ENCODE measurements at places on chromosomes 3 and 15.

DNA sequence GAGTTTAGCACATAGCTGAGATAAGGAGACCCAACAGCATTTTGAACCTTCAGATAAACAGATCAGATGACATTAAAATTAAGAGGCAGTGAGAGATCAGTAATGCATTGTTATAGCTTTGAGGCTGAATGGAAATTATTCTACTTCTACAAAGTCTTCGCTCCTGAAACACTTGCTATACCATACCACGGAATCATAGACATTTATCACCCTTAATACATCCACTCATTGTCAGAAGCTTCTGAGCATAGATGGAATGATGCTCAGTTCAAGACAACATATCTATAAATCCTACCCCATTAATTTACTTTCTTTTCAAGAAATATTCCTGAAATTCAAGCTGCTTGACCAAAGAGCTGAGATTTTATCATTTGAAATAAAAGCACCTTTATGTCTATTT, 266.7 kb downstream of the C3orf38 start:
- no peak for DNase-seq

DNA sequence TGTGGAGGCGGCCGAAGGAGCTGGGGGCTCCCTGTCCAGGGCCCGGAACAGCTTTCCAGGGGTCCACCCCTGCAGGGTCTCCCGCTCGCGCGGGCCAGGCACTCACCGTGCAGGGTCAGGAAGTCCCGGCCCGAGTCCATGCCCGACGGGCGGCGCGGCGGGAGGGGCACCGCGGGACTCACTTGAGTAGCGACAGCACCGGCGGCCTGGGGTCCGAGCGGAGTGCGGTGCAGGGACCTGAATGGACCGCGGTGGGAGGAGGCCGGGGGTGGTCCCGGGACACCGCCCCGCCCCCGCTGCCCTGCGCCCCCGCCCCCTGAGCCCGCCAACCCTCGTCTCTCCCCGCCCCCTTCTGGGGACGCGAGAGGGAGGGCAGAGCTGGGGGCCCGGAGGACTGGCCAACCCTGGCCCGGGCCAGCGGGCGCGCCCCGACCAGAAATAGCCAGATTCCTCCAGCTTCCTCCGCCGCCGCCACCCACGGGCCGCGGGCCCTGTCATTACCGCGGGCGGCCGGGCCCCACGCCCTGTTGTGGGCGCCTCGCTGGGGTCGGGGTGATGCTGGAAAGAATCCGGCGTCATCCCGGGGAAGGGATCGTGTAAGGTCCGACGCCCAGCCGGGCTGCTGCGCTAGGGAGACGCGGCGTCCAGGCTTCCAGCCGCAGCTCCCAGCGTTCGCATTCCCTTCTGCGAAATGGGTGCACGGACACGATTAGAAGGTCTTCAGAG, at the start of gene PLCD1:
PLCD1 (minus strand) TSS at position 243 of the 726 bp plus-strand sequence; CDS start at position 140, 103 bp downstream.
- DNase-seq: no peak

DNA sequence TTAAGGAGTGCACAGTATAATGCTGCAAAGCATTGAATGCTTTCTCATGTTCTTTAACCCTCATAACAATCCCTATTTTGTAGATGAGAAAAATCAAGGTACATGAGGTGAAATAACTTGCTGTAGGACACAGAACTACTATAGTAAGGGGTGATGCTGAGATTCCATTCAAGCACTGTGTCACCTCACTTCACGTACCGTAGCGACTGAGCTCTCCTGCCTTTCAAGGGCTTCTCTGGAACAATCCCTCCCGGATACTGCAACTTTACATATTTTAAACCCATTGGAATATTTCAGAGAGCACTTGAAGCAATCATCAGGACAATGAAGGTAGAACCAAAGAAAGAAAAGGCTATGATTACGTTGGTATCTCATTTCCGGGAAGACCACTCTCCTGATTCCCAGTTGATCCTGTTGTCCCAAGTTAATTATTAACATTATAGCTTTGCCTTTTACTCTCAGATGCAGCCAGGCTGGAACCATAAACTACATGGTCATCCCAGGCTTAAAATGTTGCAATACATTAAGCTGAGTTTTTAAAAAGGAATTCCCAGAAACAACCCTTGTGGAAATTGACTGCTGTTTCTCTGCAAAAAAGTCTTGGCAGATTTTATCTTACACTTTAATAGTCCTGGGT, 252.2 kb upstream of the IGF1R start:
- no peak for DNase-seq

DNA sequence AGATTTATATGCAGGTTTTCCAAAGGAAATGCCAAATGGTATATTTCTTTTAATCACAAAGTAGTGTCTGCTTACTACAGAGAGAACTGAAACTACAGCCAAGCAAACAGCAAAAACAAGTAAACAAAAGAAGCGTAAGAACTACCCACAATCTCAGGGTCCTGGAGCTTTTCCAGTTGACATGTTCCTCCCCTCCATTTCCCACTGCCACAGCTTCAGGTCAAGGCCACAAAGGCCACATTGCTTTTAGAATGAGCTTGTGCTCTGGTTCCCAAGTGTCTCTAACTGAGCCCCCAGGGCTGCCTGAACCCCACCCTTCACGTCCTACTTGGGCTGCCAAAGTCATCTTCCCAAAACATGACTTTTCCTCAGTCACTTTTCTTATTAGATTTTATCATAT, 24.1 kb downstream of the CTDSPL start:
- no peak for DNase-seq

DNA sequence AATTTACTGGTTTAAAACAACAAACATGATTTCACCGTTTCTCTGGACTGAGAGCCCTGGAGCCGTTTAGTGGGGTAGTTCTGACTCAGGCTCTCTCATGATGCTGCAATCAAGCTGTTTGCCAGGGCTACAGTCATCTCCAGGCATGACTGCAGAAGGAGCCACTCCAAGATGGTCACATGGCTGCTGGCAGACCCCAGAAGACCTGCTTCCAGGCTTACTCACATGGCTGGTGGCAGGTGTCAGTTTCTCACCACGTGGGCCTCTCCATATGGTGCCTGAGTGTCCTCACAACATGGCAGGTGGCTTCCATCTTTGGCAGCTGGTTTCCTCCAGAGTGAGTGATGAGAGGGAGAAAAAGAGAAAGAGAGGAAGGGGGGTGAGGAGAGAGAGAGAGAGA, 378.3 kb upstream of the RGMA start:
- DNase-seq: no peak

DNA sequence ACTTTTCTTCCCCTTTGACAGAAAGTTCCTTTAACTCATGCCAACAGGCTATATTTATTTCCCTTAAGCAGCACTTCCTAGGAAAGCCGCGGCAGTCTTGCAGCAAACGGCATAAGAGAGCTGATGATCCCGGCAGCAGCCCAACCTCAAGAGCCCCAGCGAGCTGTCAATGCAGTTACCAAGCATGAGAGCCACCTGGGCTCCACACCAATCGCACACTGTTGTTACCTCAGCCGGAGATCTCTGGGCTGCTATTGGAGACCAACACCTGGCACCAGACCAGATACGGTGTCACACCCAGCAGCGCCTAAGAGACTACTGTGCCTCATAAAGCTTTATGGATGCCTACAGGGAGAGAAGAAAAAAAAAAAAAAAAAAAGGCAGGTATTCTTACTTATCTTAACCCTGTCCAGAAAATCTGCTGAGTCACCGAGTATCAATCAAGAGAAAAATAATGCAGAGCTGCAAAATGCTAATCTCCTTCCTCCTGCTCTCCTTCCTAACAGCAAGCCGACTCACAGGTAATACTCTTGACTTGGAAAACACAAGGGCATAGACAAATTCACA, 11.7 kb downstream of the ABCC5 start:
- peak; percentile 11 for DNase-seq

- DNase-seq: no peak
Observed at GRCh38 chr15:71306538-71306937, 191.3 kb downstream of the THSD4 start.

GRCh38 chr3:159174715-159175692, 373.1 kb downstream of the MFSD1 start:
- DNase-seq: no peak

DNA sequence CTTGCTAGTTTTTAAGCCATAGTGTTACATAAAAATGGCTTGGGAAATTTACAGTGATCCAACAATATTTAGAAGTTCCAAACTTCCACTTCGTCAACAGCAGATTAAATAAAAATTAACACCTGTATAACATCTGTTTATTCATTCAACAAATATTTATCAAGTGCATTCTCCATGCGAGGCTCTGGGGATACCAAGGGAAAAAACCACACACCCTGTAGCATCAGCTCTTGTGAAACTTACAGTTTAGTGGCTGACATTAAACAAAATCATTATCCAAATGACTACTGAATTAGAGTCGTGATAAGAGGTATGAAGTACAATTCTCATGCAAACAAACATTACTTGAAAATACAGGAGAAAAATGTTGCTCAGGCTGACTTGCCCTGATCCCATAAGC, 122.9 kb downstream of the DLG1 start:
- no peak for DNase-seq

DNA sequence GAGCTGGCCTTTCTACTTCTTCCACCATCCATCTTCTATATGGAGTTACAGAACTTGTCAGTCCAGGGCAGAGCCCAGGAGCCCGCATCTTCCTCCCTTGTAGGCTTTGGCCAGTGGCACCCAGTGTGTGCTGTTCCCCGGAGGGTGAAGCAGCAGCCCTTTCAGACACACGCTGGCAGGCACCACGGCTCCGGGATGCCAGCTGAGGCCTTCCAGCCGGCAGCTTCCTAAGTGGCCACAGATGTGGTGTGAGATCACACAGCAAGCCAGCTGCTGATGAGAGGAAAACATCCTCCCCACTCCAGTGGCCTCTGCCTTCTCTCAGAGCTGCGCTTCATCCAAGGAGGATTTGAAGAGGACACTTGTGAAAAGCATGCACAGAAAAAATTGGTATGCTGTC, 24.1 kb downstream of the CRABP1 start:
- no peak for DNase-seq

DNA sequence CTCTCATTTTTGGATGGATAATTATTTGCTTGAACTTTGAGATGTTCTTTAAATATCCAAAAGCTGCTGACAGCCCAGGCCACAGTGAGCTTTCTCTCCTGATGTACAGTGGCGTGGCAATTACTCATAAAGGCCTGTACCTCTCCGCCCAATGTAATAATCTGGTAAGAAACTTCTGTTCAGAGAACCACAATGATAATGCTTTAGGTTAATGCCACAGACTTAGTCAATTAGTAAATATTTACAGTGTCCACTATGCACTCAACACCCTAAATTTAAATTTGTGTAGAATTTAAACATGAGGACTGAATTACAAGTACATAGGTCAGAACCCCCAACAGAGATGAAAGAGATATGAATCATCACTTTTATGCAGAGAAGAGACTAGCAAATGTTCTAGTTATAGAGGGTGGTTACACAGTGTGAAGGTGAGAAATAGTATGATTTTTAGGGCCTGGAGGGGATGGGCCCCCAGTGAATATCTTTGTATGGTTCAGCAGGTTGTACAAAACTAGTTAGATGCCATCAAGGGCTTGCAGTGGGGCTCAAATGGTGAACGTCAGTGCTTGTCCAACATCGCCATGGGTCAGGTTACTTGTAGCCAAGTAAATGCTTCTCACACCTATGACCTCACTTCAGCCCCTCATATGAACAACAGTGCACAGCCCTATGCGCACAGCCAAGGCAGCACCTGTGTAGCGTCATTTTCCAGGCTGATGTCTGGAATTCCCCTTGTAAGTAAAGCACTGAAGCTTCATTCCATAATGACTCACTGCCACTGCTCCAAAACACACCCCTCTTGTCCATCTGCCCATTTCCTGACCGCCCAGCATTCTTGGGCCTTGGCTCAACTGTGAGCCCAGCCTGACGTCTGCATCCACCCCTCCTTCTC, 13.3 kb downstream of the ABHD2 start:
- no peak for DNase-seq

DNA sequence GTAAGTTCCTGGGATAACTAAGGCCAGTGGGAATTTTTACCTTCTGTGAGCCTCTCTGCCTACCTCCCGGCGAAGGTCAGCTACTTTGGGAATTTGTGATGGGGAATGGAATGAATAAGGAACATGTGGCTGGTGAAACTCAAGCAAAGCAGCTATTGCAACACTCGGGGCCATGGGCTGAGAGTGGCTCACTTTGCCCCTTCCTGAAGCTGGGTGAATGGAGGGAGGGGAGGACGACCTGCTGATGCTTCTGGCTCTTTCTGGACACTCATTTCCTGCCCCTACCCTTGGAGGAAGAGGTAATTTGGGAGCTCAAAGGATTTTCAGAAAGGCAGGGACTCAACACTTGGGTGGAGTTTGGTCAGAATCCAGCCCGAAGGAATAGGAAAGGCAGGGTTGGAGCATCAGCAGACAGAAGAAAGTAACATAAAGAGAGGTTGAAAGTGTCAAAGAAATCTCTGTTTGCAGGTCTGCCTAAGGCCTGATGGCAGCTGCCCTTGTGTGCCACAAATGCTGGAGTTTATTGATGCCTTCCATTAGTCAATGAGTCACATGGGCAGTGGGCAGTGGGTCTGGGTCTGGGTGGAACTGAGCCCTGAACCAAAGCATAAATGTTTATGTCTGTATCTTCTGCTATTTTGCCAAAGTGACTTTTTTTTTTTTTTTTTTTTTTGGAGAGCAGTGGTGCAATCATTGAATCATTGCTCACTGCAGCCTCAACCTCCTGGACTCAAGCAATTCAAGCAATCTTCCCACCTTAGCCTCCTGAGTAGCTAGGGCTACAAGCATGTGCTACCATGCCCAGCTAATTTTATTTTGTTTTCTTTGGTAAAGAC, 12.4 kb downstream of the LAMP3 start:
- no peak for DNase-seq

GRCh38 chr15:33370623-33371020, 59.9 kb downstream of the RYR3 start:
- DNase-seq: no peak

DNA sequence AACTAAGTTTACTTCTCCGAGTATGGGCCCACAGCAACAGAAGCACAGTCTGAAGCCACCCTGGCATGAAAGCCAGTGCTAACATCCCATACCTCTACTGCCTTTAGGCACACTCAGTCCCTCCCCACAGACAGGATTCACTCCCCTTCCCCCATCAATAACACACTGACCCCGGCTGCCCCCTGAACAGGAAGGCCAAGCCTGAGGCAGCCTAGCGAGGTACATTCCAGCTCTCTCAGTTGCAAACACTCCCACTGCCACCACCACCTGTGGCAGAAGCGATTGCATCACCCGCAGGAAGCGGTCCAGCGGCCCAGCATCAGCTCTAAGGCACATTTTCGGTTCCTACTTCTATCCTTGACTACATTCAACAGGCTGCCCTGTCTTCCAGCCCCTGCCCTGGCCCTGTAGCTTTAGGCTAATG, 7.0 kb upstream of the BMF start:
- DNase-seq: no peak

GRCh38 chr3:15217841-15218267, 11.8 kb downstream of the CAPN7 start:
- DNase-seq: no peak

DNA sequence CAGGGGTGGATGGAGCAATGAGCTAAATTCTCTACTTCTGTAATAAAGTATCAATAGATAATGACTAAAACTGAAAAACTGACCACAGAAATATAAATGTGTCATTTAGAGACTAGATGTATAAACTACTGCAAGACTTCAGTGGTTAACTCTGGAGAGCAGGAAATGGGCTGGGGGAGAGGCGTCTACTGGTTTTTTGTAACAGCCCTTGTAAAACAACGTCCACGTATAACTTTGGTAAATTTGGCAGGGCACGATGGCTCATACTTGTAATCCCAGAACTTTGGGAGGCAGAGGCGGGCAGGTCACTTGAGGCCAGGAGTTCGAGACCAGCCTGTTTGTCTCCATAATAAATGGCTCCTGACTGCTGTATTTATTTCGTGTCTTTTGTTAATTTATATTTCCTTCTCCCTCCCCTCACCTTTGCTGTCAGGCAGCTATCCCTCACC, 12.5 kb downstream of the RAB27A start:
- DNase-seq: peak; percentile 48

Measured in stimulated activated CD4-positive, alpha-beta T cell treated with anti-CD3 and anti-CD28 coated beads, Interleukin-2, amount 100 ng/mL, for 48 hours (primary cell).